ENCODE measurements at places on chromosomes 12 and 14.

DNA sequence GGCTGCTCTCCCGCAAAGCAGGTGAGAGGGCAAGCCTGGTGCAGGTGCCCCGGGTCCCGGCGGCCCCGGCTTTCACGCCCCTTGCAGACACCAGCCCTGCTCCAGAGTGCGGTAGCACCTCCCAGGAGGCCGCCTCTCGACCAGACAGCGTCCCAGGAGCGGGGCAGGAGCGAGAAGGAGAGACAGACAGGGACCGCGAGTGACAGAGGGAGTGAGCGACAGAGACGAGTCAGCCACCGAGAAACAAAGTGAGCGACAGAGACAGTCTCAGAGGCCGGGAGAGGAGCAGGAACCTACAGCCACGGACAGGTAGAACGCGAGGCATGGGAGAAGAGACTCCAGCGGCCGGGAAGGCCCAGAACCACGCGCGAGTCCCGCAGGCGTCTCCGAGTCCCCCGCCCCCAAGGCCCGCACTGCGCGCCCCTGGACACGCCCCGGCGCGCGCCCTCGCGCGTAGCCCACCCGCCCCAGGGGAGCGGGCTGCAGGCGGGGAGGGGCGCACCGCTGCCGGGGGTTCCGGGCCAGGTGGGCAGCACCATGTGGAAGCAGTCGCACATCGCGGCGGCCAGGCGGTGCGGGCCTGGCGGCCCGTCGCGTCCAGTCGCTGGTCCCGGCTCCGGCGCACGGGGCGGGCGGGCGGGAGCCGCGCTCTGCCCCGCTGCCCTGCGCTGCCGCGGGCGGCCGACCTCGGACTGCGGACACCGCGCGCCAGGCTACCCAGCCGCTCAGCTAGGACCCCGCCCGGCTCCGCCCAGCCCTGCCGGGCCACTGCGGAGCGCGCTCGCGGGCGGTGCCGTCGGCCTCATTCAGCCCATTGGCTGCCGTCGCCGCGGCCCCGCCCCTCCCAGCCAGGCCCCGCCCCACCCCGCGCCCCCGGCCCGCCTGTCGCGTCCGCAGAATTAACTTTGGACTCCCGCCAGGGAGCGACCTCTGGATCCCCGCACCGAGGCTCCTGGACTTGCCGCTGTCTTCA lies at the start of gene AHNAK2:
AHNAK2 (minus strand) TSS at position 694 of the 973 bp plus-strand sequence; CDS start at position 557, 137 bp downstream.
- no peak for DNase-seq

GRCh38 chr14:100490252-100490651 lies 97.0 kb downstream of the BEGAIN start:
- no peak for DNase-seq

GRCh38 chr12:93914281-93914680 lies 234.1 kb upstream of the PLXNC1 start:
- no peak for DNase-seq

GRCh38 chr14:54890788-54891187 lies 11.8 kb downstream of the GCH1 start:
- no peak for DNase-seq

- no peak for DNase-seq
Observed at GRCh38 chr12:6850796-6851152, 312 bp downstream of the CDCA3 start.

- no peak for DNase-seq
Observed at GRCh38 chr12:65407388-65408149, 129.1 kb downstream of the MSRB3 start.

GRCh38 chr12:121793440-121793837 lies at the start of gene RHOF:
RHOF (minus strand) TSS chr12:121793688; CDS start chr12:121793633, 55 bp downstream.
- DNase-seq = no peak

DNA sequence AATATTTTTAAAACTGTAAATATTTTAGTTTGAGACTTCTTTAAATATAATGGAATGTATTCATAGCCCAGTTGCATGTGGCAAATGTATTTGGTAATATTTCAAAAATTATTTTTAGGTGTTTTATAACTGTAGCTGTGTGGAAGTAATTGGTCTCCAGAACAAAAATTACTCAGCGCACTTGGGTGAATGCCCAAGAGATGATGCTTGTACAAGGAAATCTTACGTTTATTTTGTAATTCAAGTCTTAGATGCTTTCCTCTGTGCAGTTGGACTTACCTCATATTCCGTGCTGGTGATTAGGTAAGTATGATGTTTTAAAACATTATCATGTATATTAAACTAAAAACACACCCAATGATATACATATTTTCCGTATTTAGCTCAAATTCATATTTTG lies 76.7 kb upstream of the SLCO1B1 start:
- DNase-seq = no peak

- DNase-seq = no peak
Observed at GRCh38 chr14:58638231-58639197, 752 bp downstream of the DACT1 start.

GRCh38 chr14:68898248-68899032 lies 80.7 kb downstream of the ACTN1 start:
- no peak for DNase-seq

- DNase-seq = no peak
Observed at GRCh38 chr12:93275589-93275988, 102.1 kb upstream of the NUDT4 start.

- no peak for DNase-seq
Observed at GRCh38 chr14:28635387-28635786, 131.2 kb upstream of the FOXG1 start.

- DNase-seq = no peak
Observed at GRCh38 chr14:69059658-69060623, 80.8 kb upstream of the ACTN1 start.

DNA sequence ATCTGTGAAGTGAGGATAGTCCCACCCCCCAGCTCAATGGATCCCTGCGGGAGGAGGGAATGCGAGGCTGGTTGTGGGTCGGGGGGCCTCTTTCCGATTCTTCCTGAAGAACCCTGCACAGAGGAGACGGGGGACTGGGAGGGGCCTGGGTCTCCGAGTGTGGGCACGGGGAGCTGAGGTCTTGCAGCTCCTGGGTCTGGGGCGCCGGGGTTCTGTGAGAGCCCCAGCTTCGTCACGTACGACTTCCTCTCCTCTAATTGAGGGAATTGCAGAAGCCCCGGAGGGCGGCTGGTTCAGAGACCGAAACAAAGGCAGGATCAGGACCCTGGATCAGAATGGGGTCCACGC lies 66.6 kb downstream of the DIO3 start:
- no peak for DNase-seq

- DNase-seq = no peak
Observed at GRCh38 chr14:60064491-60065072, 27.1 kb upstream of the PCNX4 start.

DNA sequence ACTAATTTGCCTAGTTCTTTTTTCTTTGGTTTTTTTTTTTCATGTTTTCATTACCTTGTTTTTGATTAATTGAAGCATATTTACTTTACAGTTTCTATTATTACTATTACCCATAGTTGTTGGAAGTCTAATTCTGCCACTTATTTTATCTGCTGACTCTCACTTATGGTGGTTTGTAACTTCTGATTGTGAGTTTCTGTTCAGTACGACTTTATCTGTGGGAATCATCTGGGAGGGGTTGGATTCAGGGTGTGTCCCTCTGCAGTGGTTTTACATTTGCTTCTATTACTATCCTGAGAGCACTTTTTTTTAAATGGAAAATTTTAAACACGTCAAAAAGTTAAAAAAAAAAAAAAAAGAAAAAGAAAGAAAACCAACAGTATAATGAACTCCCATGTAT lies 26.4 kb upstream of the SOS2 start:
- DNase-seq = no peak

DNA sequence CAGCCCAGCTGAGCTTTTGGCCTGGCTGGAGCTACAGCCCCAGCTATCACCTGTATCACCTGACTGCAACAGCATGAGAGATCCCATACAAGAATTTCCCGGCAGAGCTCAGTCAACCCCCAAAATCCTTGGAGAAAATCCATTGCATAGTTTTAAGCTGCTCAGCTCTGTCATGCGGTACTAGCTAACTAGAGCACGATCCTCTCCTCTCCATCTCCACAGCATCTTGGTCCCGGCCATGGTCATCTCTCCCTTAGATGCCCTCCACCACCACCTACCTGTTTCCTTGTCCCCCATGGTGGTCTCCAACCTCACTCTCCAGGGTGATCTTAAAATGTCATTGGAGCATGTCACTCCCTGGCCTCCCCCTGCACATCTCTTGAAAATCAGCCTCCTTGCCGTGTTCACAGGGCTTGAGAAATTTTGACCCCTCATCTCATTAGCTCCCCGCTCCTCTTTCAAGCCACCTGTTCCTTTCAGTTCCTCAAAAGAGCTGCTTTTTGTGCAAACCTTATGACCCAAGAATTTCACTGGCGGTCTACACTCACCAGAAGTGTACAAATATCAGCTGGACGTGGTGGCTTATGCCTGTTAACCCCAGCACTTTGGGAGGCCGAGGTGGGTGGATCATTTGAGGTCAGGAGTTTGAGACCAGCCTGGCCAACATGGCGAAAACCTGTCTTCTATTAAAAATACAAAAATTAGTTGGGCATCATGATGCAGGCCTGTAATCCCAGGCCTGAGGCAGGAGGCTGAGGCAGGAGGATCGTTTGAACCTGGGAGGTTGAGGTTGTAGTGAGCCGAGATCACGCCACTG lies 8.1 kb upstream of the CLMN start:
- no peak for DNase-seq

GRCh38 chr12:2691006-2691344 lies 103.8 kb upstream of the FKBP4 start:
- no peak for DNase-seq

GRCh38 chr14:100590726-100591452 lies 3.7 kb upstream of the BEGAIN start:
- DNase-seq = no peak

- DNase-seq = no peak
Observed at GRCh38 chr12:67690656-67691055, 42.1 kb downstream of the DYRK2 start.

GRCh38 chr12:132398386-132398991 lies 69.1 kb upstream of the GALNT9 start:
- DNase-seq = no peak

DNA sequence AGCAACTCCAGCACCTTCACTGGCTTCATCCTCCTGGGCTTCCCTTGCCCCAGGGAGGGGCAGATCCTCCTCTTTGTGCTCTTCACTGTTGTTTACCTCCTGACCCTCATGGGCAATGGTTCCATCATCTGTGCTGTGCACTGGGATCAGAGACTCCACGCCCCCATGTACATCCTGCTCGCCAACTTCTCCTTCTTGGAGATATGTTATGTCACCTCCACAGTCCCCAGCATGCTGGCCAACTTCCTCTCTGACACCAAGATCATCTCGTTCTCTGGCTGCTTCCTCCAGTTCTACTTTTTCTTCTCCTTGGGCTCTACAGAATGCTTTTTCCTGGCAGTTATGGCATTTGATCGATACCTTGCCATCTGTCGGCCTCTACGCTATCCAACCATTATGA lies 6.8 kb downstream of the OR11G2 start:
- DNase-seq = no peak

GRCh38 chr12:121288986-121289385 lies 7.5 kb downstream of the CAMKK2 start:
- no peak for DNase-seq

DNA sequence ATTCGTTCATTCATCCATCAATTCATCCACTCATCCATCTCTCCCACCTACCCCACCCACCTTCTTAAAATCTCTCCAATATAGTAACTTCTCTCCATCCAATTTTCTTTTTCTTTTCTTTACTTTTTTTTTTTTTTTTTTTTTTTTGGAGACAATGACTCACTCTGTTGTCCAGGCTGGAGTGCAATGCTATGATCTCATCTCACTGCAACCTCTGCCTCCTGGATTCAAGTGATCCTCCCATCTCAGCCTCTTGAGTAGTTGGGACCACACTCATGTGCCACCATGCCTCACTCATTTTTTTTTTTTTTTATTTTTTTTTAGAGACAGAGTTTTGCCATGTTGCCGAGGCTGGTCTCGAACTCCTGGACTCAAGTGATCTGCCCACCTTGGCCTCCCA lies 118.4 kb downstream of the SUDS3 start:
- no peak for DNase-seq
